ENCODE measurements at places on chromosomes 5 and 9.

DNA sequence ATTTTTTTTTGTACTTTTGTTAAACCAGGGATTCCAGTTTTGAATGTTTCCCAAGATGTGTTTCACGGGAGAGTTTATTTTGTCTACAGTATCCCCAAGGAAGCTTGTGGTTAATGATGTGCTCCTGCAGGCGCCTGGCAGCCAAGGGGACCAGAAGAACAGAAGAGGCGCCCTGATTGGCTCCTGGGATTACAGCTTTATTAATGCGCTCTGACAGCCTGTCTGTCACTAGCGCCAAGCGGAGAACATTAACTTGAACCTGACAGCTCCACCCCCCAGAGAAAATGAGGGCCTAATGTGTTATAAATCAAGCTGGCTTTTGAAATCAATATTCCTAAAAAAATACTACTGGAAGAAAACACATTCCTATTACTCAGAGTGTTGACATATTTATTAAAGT is 5.0 kb upstream of the FBXL7 start:
- peak; percentile 8 for DNase-seq

GRCh38 chr5:6713274-6714225 is at the start of gene TENT4A:
TENT4A (plus strand) TSS chr5:6713432; CDS start chr5:6713984, 552 bp downstream.
- no peak for DNase-seq

- no peak for DNase-seq
These were observed 56.1 kb downstream of the PCDH1 start for GRCh38 chr5:141822144-141822543.

DNA sequence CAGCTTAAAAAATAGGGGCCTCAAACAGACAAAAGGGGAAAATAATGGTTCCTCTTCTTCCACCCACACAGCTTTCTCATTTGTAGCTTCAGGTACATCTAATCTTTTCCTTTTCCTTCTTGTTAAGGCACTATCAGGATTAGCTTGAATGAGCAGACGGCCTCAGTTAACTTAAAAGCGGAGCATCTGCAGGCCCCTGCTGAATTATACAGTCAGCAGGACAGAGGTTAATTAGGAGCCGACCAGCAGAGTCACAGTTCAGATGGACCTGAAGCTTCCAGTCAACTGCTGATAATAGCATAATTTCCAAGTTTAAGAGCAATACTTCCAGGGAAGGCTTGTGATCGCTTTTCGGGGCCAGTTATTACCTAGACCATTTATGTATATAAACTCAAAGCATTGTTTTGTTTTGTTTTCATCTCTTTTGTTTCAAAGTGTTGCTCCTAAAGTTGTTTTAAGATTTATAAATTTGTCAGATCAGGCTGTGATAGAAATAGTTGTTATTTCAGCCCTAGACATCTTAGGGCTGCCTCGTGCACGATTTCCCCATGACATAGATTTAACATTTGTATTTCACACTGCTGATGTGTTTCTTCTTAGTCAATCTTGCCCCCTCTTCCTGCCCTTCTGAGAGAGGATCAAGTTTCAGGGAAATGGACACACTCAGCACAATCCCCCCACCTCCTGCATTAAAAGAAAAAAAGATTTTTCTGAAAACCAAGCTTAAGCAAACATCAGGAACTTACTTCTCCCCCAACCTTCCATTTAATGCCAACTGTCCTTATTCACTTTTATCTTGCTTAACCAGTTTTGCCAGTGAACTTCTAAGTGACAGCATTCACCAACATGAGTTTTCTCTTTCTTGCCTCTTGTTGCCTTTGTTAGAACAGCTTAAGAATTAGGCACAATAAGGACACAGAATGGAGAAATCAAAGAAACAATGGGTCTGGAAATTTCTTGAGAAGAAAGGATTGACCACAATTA is 449.8 kb downstream of the ARHGEF28 start:
- DNase-seq = no peak

- no peak for DNase-seq
These were observed 124.3 kb upstream of the SMARCA2 start for GRCh38 chr9:1890816-1891215.

DNA sequence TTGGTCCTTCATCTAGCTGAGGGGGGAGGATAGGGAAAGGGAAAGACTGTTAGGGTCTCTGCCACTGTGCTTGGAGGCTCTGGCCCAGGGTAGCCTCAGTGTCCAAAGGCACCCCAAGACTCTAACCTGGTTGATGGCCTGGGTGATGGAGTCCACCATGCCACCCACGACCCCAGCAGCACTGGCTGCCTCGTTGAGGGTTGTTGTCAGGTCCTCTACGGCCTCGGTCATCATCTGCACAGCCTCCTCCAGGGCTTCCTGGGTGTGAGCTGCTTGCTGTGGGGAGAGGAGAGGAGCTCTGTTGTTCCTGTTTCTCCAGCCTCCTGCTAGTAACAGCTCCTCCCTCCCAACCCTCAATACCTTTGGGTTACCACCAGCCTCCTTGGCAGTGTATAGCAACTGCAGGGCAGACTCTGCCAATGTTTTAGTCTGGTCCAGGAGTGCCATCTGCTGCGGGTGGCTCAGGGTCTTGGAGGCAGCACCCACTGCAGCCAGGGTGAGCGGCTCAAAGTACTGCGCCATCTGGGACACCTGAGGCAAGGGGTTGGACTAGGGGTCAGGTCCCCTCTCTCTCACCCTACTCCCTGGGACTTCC is 16.2 kb upstream of the TPM2 start:
- DNase-seq = no peak

DNA sequence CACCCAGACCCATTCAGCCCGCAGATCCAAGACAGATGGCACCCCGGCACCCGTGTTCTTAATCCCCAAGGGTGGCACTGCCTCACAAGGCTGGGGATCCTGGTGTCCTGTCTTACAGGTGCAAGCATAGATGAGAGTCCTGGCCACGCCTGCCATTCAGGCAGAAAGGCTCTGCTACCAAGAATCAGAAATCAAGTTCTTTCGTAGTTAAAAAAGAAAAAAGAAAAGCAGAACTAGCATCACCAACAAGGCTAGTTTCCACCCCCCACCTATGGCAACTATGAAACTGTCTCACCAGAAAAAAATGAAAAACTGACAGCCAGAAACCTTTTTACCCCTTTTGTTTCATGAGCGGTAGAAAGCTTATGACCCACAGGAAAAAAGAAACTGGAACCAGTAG is 170.4 kb downstream of the SYK start:
- DNase-seq = no peak

- no peak for DNase-seq
These were observed 419.9 kb upstream of the GRAMD2B start for GRCh38 chr5:126003309-126003708.

GRCh38 chr9:127177231-127177630 is 54.8 kb upstream of the ANGPTL2 start:
- DNase-seq = no peak

DNA sequence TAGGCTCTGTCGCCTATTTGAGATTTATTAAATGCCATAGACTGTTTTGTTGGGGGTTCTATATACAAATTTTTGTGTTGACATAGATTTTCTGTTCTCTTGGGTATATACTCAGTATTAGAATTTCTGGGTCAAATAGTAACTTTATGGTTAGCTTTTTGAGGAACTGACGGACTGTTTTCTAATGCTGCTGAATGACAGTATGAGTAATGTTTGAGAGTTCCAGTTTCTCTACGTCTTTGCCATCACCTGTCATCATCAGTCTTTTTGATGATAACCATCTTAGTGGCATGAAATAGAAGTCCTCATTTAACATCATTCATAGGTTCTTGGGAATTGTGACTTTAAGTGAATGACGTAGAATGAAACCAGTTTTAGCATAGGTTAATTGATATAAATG is 60.1 kb downstream of the CCDC171 start:
- DNase-seq = no peak

- no peak for DNase-seq
These were observed 19.0 kb downstream of the FBXW5 start for GRCh38 chr9:136925414-136926153.

DNA sequence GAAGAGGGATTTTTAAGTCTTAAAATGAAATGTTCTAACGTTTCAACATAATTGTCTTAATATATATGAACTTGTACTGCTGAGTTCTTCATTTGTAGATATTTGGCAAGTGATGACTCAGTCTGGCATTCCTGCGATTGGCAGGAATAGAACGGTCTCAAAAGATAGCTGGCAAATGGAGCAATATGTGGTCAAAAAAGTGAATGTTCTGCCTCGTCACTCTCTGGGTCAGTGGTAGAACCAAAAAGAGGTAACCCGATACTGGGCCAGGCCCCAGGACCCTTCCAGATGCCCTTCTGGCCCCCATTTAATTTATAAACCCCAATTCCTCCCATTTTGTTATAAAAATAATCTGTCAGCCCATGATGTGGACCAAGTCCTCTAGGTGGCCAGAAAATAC is 39.2 kb downstream of the ZNF366 start:
- no peak for DNase-seq

DNA sequence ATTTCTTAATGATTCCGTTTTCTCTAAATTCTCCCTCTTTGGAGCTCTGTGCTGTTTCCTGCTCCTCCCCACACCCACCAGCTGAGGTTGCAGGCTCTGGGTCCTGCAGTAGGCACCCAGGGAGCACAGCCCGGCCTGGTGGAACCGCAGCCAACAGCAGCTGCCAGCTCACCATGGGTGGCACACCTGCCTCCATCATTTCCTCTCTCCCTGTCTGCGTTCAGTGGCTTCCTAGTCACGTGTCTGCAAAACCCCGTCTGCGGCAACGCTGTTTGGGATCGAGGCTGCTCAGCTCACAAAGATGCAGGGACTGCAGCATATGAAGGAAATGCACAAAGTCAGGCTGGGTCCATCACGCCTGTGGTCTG is 367.8 kb downstream of the IRX2 start:
- DNase-seq = no peak

DNA sequence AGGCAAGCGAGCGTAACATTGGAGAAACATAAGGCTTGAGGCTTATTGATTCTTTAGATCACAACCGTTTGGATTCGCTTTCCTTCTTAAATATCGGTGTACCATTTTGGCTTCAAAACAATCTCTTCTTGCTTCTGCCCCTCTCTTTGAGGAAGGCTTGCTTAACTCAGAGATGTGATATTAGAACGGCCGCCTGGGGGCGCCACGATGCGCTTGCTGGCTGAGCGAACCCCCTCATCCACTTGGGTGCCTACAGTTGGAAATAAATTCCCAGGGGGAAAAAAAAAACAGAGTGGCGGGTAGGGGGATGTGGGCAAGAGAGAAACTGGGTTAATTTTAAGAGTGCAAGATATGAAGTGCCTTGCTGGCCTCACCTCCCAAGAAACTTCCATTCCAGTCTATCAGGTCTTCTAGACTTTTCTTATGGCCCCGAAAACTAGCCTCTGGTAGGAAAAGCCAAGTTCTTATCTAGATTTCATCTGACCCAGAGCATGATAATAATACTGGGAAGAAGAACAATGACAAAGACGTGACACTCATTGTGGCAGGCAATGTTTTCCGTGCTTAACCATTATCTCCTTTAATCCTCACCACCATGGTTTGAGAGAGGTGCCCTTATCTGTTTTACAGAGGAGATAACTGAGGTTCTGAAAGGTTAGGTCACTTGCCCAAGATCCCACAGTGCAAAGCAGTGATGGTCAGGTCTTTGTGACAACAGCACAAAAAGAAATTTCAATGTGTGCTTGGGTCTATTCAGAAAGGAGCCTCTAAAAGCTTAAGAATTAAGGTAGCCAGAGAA is 115.8 kb downstream of the DPYSL3 start:
- no peak for DNase-seq

DNA sequence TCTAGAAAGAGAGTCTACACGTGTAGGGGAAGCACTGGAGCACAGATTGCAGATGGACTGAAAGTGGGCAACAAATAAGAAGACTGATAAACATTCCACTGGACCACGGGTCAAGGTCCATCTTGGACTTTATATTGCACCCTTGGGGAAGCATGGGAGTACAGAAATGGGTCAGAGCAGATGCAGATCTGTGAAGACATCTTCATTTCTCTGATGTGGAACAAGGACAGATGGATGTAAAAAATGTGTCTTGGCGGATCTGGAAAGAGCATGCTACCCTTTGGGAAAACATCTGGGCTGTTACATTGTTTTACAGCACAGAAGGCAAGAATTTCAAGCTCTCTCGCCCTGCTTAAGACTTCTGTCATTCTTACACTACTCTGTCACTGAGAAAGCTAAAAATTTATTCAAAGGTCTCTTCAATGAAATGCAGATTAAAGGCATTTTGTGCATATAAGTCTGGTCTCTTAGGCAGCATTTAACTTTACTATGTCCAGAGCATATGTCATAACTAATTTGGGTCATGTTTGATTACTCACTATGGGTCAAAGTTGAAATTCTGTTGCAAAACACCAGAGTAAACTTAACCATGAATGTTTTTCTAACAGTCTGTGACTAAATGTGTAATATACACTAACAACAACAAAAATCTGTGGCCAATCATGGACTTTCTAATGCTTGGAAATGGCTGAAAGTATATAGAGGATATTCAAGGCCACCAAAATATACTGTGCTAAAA is 756.4 kb upstream of the DMAC1 start:
- DNase-seq = no peak

- DNase-seq = no peak
These were observed 72.7 kb downstream of the C9orf57 start for GRCh38 chr9:71987471-71988371.

- no peak for DNase-seq
These were observed 429.6 kb downstream of the SLCO4C1 start for GRCh38 chr5:101866473-101866872.

- no peak for DNase-seq
These were observed 322.2 kb downstream of the NDUFS4 start for GRCh38 chr5:53882676-53883031.

DNA sequence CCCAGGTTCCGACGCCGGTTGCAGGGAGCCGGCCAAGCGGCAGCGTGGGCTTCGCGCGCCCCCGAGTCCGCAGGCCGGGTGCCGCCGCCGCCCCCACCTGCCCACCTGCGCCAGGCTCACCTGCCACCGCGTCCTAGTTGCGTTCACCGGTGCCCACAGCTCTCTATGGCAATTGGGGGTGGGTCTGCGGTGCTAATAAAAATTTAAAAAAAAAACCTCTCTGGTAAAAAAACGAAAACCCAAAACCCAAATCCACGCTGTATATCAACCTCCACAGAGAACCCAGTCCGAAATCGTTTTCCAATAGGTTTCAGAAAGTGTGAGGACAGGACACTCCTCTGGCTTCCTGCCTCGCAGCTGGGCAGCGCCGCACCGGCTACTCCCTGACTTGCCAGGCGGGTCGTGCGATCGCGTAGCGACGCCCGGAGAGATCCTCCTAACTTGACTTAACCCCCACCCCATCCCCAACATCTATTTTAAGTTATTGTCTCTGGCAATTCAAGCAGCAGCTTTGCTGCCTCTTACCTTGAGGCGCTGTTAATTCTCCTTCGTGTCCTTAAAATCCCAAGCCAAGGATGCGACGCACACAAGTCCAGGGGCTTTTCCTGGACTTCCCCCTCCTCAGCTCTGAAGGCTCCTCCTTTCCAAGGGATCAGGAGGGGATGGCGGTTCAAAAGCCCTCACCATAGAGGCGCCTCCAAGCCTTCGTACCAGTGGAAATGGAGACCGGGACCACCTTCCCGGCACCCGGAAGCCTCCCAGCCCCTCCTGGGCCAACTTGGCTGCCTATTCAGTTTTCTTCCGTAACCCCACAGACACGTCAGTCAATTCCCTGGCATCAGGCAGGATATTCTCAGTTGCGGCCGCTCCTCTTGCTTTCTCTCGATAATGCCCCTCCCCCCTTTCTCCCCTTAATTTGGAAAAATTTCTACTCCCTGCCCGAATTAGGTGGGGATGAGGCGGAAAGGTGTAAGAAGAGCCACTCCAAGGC is 1639.4 kb upstream of the C9orf72 start:
- DNase-seq = peak; percentile 15

- no peak for DNase-seq
These were observed 143.4 kb downstream of the MACROH2A1 start for GRCh38 chr5:135255461-135256178.

GRCh38 chr5:1495525-1495897 is 28.2 kb downstream of the LPCAT1 start:
- DNase-seq = no peak

All from HEK293T (cell line).